ENCODE measurements at places on chromosomes 16 and 17.

- no peak for DNase-seq
These were observed 16.0 kb upstream of the SMIM5 start for GRCh38 chr17:75617218-75617617.

GRCh38 chr17:79109584-79109983 lies 35.0 kb downstream of the ENGASE start:
- DNase-seq: no peak

DNA sequence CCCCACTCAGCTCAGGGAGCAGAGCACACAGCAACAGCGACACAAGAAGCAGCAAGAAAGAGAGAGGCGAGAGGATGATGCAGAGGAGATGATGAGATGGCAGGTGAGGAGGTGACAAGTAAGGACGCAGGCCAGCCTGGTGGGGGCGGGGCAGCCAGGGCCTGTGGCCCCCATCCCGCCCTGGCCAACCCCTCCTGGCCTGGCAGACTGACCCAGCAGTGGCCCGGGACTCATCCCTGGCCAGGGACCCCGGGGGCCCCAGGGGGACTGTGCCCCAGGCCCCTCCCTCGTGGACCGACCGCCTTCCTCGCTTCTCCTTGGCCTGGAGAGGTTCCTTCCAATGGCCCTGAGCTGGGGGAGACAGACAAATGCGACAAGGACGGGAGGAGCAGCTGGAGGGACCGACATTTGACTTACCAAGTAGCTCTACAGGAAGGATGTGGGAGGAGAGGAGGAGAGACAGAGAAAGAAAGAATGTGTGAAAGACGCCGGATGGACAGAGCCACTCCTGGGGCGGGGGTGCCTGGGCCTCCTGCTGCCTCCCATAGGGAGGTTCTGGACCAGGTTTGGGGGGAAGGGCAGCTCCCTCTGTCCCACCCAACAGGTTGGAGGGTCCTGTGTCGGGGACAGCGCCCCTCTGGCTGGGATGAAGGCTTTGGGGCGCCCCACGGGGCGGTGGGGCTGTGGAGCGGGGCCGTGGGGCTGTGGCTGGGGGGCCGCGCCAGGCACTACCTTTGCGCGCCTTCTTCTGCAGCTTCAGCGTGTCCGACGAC lies 6.8 kb downstream of the MTSS2 start:
- no peak for DNase-seq

DNA sequence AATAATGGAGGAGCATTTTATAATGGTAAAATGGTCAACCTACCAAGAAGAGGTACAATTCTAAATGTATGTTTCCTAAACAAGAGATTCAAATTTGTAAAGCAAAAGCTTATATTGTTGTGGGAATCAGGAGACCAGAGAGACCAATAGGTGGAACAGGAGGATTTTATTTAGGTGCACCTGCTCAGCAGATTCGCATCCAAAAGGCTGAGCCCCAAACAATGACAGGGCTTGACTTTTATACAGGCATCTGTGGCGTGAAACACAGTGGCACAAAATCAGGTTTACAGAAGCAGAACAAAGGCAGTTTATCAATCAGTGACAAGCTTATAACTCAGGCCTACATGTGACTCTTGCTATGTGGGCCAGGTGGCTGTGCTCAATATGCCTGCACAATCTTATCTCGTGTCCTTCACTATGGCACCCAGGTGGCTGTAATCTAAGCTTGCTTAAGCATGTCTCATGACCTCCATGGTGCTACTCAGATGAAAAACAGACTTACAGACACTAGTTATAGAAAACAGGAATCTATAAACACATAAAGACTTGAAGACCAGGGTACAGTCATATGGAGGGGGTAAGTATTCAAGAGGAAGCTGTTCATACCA lies 780.2 kb upstream of the CA10 start:
- no peak for DNase-seq

GRCh38 chr17:9158544-9159452 lies 137.5 kb downstream of the NTN1 start:
- no peak for DNase-seq

GRCh38 chr16:2946649-2947048 lies 17.4 kb upstream of the KREMEN2 start:
- no peak for DNase-seq

GRCh38 chr16:69465881-69466280 lies 41.5 kb downstream of the CYB5B start:
- no peak for DNase-seq

DNA sequence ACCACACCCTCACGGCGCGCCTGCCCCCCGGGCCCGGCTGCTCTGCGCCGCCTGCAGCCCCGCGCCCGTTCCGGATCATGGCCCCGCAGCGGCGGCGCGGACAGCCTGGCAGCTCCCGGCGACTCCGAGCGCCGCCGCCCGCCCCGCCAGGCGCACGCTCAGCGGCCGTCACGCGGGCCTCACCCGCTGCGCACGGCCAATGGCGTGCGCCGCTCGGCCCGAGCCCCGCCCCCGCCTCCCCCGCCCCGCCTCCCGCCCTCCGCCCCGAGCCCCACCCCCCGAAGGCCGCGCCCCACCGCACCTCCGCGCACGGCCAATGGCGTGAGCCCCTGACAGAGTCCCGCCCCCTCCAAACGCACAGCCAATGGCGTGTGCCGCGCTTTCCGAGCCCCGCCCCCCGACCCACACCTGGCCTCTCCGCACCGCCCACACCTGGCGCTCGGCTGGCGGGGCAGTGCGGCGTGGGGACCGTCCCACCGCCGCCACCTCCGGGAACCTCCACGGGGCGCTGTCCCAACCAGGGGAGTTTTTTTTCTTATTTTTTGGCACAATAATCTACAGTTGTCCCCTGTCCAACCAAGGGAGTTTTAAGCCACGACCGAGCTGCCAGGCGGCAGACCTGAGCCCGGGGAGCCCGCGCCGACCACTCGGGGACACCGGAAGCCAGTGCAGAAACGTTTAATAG lies at the start of gene PCYT2:
TSS of gene PCYT2 (minus strand) at position 123 of the 685 bp plus-strand sequence. CDS start at position 79, 44 bp downstream.
- DNase-seq: peak; percentile 85

DNA sequence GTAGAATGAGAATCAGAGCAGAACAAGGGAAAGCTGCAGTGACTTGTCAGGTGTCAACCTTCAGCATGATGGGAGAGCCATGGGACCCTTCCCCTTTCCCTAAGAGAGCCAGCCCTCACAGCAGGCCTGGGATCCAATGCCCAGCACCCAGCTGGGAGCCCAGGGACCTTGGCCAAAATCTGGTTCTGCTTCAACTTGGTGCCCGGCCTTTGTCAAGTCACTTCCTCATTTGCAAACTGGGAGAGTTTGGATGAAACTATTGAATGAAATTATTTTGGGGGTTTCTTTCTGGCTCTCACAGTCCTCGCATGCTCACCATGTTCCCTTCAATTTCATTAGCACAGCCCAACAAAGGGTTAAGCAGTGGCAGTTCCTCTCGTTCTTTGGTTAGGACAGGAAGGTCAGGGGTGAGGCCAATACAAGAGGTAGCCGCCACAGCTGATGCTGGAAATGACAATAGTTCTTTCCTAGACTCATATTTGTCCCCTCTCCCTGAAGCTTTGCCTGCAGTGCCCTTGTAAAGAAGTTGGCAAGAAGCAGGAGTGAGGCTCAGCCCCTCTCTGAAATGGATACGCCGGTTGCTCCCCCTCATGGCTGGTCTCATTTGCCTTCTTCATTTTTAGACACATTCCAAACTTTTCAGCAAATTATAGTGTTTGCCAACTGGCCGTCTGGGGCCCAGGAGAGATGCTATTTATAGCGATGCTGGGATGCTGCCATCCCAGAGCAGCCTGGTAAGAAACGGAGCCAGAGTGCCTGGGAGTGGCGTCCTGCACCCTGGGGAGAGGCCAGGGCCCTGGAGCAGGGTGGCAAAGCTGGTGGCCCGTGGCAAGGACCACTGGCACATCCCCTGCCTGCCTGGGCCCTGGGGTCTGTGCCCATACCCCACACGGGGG lies 34.5 kb upstream of the MEOX1 start:
- no peak for DNase-seq

GRCh38 chr16:1322407-1322806 lies 11.0 kb upstream of the BAIAP3 start:
- no peak for DNase-seq

DNA sequence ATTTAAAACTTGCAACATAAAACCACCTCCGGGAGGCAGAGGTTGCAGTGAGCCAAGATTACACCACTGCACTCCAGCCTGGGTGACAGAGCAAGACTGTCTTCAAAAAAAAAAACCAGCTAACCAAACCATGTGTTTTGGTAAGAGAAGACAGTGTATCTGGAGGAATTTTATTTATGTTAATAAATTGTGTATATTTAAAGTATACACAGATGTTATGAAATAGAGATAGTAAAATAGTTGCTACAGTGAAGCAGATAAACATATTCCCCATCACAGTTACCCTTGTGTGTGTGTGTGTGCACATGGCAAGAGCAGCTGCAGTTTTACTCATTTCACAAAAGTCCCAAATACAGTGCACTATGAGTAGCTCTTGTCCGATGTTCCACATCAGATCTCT lies 54.8 kb upstream of the CRISPLD2 start:
- no peak for DNase-seq

DNA sequence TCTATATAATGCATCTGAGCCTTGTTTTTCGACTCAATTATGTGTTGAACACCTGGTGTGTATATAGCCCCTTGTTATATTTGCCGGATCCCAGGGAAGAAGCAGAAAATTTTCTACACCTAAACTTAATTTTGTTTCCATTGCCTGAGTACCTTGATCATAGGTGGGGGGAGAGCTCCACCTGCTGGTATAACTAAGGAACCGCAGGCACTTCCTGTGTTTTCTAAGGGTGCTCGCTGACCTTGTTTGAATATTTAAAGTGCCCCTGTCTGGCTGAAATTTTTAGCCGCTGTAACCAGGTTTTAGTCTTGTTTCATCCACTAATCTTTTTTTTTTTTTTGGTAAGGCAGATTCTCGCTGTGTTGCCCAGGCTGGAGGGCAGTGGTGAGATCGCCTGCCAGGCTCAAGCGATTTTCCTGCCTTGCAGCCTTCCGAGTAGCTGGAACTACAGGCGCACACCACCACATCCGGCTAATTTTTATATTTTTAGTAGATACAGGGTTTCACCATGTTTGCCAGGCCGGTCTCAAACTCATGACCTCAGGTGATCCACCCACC lies 6.5 kb upstream of the NUBP1 start:
- DNase-seq: peak; percentile 60

DNA sequence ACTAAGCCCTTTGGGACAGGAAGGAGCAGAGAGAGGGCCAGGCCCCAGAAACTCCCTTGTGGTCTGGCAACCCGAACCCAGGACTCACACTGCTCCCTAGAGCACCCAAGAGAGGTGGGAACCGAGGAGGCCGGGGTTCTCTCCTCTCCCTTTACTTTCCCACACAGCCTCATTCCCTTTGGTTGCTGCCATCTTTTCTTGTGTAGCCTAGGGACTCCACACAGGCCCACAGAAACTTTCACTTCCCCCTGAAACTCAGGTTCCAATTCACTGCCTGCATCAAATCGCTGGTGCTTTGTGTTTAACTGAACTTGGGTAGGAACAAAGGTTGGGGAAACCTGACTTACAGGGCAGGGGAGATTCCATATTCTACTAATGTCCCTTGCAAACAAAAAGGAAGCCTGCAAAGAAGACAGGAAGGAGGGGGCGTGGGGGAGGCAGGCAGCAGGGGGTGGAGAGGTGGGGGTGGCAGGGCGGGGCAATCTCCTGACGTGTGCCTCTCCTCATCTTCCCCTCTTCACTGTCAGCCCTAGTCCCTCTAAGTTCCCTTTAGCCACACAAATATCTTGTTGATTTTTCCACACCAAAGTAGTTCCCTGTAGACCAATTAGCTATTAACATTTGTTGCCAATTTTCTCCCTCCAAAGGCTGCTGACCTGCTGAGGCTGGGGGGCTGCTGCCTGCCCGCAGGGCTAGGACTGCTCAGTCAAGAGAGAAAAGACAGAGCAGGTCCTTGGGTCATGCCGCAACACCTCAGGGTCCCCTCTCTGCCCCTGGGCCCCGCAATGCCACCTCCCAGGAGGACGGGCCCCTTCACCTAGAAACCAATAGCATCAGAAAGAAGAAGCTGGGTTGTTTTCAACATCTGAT lies 8.0 kb downstream of the ST3GAL2 start:
- DNase-seq: peak; percentile 35

- DNase-seq: no peak
These were observed 214.1 kb downstream of the SEC14L1 start for GRCh38 chr17:77354670-77355455.

GRCh38 chr16:273547-274421 lies 2.0 kb downstream of the RGS11 start:
- DNase-seq: no peak

GRCh38 chr17:1870592-1870991 lies 40.8 kb downstream of the RPA1 start:
- DNase-seq: no peak

DNA sequence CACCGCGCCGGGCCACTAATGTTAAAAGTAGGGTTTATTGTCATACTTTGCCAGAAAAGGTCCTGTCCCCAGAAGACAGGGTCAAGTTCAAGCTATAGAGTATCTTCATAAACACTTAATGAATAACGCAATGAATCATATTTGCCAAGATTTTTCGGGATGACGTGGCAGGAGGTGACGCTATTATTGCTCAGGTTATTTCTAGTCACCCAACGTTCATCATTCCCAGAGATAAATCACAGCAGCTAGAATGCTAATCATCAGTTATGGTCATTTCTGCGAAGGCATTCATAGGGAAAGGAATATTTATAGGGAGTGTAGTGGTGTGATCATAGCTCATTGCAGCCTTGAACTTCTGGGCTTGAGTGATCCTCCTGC lies 2.0 kb downstream of the TMC5 start:
- no peak for DNase-seq

- no peak for DNase-seq
These were observed 102.7 kb downstream of the CLEC16A start for GRCh38 chr16:11047057-11047456.

DNA sequence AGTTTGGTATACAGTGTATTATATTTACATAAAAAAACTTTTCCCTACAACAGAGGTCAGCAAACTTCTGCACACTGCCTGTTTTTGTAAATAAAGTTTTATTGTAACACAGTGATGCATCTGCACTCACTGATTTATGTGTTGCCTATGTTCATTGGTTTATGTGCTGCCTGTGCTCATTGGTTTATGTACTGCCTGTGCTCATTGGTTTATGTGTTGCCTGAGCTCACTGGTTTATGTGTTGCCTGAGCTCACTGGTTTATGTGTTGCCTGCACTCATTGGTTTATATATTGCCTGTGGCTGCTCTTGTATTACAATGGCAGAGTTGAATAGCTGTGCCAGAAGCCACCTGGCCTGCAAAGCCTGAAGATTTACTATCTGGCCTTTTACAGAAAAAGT lies 81.6 kb downstream of the MYH11 start:
- DNase-seq: no peak

DNA sequence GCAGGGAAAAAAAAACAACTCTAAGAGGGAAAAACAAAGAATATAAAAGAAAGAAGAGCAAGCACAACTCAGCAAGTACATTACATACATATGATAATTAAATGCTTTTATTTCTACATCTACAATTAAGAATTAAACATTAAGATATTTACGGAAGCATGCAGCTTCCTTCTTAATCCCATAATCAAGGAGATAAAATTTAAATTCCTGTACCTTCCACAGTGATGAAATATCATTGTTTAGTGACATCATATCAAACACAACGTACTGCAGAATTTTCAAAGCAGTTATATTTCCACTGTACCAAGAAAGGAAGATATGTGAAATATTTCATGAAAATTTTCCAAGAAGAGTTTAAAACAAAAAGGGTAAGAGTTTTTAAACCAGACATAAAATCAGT lies 26.0 kb downstream of the KANSL1 start:
- no peak for DNase-seq

Data from activated gamma-delta T cell treated with anti-CD3 and anti-CD28 coated beads, Interleukin-2, amount 50 U/mL, for 16 hours (primary cell).